ENCODE measurements at places on chromosomes 5 and 9.
A peak's percentile ranks its signal among the peaks of the same experiment; 100 is the strongest.

GRCh38 chr9:76605321-76605900, 146.4 kb downstream of the GCNT1 start:
- no peak for DNase-seq

DNA sequence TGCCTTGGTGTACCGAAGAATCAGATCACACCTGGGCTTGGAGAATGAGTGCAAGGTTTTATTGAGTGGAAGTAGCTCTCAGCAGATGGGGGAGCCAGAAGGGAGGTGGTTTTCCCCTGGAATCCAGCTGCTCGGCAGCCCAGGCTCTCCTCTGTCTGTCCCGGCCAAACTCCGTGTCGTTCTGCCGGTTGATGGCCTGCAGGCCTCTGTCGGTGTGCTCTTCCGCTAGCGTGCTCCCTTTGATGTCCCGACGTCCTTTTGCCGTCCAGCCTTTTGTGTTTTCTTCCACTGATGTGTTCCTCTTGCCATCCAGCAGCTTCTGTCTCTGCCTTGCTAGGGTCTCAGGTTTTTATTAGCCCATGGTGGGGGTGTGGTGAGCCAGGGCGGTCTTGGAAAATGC, 28.0 kb upstream of the MIER3 start:
- DNase-seq = no peak

GRCh38 chr9:36946653-36947052, 87.4 kb downstream of the PAX5 start:
- DNase-seq = no peak

- no peak for DNase-seq
These were observed 62.3 kb downstream of the GDNF start for GRCh38 chr5:37777432-37778130.

DNA sequence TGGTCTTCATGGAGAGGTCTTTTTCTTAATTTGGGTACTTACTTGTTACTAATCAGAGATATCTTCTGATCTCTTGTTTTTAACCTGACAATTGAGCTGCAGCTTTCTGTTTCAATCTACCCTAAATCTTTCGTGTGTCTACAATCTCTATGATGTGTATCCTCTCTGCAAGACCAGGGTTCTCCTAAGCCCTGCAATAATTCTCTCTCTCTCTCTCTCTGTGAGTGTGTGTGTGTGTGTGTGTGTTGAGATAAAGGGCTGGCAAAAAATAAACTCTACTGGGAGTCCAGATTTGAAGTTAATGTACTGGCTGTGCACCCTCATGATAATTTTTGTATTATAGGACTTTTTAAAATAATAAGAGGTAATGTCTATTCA, 57.8 kb upstream of the FBXL7 start:
- DNase-seq = no peak

GRCh38 chr9:8337834-8338766, 538.5 kb upstream of the DMAC1 start:
- no peak for DNase-seq

DNA sequence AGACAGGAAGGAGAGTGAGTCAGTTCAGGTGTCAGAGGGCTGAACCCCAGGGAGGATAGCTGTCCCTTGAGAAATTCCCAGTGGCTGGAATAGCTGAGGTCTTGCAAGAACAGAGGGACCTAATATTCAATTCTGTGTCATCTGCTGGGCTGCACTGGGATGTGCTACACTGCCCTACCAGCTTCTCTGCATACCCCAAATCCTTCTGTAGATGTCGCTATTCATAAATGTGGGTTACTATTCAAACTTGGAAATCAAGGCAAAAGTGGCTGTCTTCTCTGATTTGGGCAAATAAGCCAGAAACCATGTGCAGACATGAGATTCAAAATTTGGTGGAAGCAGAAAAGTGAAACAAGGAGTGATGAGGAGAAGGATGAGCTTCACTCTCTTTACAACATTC, 16.3 kb downstream of the TNFSF8 start:
- no peak for DNase-seq

DNA sequence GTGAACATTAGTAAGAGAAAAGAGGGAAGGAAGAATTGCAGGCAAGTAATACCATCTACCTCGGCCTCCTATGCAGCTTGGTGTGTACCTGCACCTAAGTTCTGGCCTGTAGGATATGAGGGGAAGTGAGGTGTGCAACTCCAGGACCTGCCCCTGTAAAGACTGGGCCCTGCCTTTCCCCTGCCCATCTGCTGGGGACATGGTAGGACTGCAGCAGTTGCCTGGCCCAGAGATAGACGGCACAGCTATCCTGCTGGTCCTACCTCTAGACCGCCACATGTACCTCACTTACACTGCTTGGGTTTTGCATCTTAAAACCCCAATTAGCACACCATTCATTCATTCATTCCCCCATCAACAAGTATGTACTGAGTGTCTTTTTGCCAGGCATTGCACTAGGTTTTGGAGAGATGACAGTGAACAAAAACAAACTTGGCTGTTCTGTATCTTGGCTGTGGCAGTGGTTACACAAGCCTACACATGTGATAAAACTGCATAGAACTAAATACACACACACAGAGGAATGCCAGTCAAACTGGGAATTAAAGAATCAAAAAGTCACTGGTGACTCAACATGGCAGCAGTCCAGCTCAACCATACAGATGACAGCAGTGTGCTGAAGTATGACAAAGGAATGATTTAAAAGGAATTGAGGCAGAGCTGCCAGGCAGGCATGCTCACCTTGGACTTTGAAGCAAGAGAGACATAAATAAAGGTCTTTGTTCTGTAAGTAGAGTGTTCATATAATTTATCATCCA, 23.3 kb upstream of the MGAT1 start:
- DNase-seq = no peak

GRCh38 chr9:137441289-137441934, at the start of gene ENTPD8:
TSS of gene ENTPD8 (minus strand) at chr9:137441357. CDS start at chr9:137438285, 3,072 bp downstream.
- DNase-seq = no peak

DNA sequence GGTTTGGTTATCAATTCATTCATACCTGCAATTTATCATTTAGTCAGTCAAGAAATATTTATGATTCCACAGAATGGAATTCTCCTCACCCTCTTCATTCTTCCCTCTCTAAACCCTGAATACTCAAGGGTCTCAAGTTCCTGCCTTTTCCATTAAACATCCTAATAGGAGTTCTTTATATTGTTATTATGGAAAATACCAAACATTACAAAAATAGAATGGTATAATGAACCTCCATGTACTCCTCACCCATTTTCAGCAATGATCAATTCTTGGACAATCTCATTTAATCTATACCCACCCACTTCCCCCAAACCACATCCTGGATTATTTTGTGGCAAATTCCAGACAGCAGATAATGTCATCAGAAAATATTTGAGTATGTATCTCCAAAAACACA, 74.5 kb downstream of the ADAMTS12 start:
- no peak for DNase-seq

DNA sequence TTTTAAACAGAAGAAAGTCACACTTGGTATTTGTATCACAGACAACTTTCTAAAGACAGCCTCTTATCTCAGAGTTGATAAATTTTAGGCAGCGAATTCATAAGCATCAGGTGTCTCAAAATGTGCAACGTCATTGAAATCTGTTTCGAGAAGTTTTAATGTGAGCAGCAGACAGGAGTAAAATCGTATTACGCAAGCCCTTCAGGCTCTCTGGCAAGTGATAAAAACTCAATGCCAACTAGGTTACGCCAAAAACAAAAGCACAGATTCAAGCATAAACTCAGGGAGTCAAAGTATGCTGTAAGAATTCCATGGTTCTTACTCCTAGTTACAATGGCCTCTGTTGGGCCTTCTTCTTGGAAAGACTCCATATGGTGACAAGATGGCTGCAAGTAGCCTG, 244.7 kb downstream of the SEMA5A start:
- no peak for DNase-seq

- peak; percentile 40 for DNase-seq
These were observed 535 bp downstream of the RFX3 start for GRCh38 chr9:3525096-3525835.

- DNase-seq = no peak
These were observed 25.8 kb upstream of the SH3TC2 start for GRCh38 chr5:149088686-149089085.

- DNase-seq = no peak
These were observed 28.9 kb downstream of the HABP4 start for GRCh38 chr9:96478829-96479371.

DNA sequence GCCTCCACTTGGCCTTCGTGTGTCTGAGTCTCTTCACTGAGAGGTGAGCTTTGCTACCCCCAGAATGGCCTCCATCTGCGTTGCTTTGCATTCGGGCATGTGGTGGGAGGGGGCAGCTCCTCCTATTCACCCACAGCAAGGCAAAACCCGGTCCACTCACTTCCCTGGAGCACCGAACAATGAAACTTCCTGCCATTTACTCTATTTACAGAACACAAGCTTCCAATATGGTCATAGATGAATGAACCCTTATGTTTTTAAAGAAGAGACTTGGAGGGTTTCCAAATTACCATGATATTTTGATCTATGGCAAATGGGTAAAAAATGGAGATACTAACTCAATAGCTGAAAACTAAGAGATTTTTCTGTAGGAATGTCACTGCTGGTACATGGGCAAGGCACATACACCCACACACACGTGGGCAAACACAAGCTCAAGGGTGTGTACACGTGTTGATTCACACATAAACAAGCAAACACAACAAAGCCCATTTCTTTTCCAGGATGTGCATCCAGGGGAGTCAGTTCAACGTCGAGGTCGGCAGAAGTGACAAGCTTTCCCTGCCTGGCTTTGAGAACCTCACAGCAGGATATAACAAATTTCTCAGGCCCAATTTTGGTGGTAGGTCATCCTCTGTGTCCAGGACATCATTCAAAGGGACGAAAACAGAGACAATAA, 5.2 kb downstream of the GABRP start:
- no peak for DNase-seq

DNA sequence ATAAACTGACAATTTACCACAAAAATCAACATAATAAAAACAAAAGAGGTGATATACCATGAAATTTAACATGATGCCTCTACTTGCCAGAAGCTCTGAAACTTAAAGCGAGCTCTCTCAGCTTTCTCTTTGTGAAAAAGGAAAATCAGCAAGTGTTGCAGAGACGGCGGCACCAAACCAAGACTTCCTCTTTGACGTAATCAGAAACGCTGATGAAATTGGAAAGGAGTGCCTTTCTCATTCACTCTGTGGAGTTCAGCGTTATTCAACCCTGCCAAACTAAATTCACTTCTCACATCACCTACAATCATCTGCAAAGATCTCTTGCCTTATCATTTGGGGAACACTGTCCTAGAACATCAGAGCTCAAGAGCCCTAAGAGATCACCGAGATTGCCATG, 32.2 kb downstream of the ANXA6 start:
- DNase-seq = no peak

DNA sequence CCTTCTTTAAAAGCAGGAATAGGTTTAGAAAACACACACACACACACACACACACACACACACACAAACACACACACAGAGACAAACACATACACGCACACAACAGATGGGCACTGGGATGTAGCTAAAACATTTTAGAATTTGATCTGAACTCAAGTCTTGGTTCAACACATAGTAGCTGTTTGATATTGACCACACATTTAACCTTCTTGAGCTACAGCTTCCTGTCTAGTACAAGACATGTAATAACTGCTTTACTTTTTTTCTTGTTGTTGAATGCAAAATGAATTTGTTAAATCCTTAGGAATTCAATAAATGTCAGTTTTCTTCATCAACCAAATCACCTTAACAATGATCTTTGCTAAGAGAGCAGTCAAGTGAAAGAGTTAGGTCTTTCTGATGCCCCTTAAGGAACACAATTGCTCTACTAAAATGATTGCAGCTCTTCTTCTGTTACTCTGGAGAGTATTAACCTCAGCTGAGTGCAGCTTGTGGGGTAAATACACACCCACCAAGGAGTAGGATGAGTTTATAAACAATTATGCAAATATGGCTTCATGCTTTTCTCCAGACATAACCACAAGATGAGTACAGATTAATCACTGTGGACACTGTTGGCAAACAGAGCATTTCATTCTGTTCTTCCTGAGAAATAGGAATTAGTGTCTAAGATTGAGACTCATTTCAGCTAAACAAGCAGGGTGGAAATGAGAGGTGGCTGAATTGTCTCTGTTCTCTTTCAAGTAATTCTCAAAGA, 302.9 kb upstream of the PAPPA start:
- no peak for DNase-seq

- DNase-seq = no peak
These were observed 19.9 kb downstream of the CSF1R start for GRCh38 chr5:150066436-150066835.

DNA sequence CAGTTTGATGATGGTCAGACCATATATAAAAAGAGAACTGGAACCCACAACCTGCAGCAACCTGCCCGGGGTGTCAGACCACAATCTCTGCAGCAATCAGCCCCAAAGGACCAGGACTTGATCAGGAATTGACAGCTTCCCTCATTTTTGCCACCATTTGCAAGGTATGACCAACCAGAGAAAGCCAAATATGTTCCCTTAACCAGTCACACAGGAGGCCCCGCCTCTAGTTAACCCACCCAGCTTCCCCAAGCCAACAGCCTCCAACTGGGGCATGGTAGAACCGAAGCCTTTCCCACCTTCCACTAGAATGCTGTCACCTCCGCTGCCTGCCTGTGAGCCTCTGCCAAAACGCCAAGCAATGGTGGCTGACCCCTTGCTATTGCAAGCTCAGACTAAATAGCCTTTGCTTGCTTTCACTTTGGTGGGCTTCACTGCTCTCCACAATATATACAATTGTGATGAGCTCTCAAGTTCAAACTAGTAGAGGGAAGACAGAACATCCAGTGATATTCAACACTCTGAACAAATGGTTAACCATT, 86.3 kb downstream of the AK8 start:
- no peak for DNase-seq

- no peak for DNase-seq
These were observed 107.6 kb downstream of the LURAP1L start for GRCh38 chr9:12882430-12882829.

DNA sequence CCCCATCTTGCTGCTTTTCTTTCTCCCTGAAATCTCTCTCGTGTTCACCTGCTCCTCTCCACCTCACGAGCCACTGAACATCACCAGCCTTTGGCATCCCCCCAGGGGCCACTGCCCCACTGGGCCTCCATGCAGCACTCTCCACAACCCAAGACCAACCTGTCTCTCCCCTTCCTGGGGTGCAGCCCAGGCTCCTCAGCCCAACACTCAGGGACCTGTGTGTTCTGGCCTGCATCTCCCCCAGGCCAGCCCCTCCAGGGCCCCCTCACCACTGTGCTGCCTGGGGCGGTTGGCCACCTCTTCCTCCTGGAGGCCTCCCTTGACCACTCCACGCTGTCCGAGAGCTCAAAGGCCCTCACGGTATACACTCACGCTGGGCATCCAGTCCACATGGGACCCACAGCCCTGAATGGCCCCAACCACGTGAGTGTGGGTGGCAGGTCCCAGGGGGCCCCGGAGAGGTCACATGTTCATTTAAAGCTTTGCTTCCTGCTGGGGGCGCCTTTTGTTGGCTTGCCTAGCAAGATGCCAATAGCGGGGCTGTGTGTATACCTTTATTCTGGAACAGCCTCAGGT, 453 bp upstream of the DOK3 start:
- DNase-seq = no peak

GRCh38 chr5:14526493-14526892, 55.1 kb upstream of the OTULINL start:
- no peak for DNase-seq

DNA sequence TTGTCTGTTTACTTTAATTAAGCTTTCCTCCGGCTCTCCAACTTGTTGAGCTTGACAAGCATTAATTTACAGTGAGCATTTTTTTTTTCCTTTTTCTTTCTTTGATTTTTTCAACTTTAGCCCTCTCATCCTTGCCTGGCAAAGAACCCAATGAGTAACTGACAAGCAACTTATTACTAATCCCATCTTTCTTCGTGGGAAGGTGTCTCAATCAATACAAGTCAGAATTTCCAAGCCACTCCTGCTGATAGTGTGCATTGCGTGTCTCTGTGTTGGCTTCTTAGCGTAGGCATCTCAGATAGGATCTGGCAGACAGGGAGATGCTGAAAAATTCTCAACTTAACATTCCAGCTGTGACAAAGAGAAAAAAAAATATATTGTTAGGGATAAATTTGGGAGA, 527.7 kb upstream of the WWC1 start:
- no peak for DNase-seq

Data from CD4-positive, alpha-beta T cell treated with Interleukin-1 beta for 1 hour (primary cell).